ENCODE measurements at places on chromosomes 6 and 20. TPM values are rescaled to one million over a fixed set of nuclear protein-coding genes. Genes with fewer than 3 reads are reported as not detected.

The ZNF165 gene
- 6.0 TPM for total RNA-seq

The NINL gene
- total RNA-seq, result 1.0 TPM

The ELMO2 gene
- 45.6 TPM for total RNA-seq

The ORC3 gene
- 27.7 TPM for total RNA-seq

The SALL4 gene
- total RNA-seq, result not detected

The TREML4 gene
- total RNA-seq, result not detected

The NR2E1 gene
- total RNA-seq, result not detected

GRCh38 chr20:17882834-17883591, 85.6 kb downstream of the SNX5 start:
- DNase-seq, result no peak
- peaks cover 2% of the 10 kb centered on the region for H3K27me3 ChIP-seq
- H3K4me3 ChIP-seq, result no peak overlapping the region
- H3K36me3 ChIP-seq, result no peaks in the 10 kb centered on the region

DNA sequence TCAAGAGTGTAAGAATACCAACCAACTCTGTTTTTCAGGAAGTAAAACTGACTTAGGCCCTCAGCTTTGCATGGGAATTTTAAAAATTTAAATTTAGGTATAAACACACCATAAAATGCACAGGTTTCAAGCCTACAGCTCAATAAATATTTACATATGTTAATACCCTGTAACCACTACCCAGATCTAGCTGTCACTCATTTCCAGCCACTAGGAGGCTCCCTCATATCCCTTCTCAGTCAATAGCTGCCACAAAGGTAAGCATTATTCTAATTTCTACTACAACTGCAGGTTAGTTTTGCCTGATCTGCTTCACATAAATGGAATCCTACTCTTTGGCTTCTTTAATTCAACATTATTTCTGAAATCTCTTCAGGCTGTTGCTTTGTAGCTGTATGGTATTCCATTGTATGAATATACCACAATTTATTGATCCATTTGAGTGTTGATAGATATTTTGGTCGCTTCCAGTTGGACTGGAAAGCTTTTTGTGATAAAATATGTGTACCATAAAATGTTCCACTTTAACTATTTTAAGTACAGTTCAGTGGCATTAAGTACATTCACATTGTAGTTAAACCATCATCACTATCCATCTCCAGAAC, 32.5 kb upstream of the MEI4 start:
- no peaks in the 10 kb centered on the region for H3K4me1 ChIP-seq
- no peak for DNase-seq
- no peaks in the 10 kb centered on the region for H3K27me3 ChIP-seq
- H3K27ac ChIP-seq, result no peak overlapping the region
- H3K36me3 ChIP-seq, result no peaks in the 10 kb centered on the region

DNA sequence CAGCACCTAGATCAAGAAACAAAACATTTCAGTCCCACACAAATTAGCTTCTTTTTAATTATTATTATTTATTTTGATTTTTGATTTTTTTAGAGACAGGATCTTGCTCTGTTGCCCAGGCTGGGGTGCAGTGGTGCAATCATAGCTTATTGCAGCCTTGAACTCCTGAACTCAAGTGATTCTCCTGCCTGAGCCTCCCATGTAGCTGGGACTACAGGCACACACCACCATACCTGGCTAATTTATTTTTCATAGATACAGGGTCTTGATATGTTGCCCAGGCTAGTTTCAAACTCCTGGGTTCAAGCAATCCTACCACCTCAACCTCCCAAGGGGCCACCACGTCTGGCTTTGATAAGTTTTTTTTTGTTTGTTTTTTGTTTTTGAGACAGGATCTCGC, 24.6 kb downstream of the SNAI1 start:
- H3K27me3 ChIP-seq, result peaks cover 18% of the 10 kb centered on the region
- no peak for DNase-seq
- H3K4me3 ChIP-seq, result no peak overlapping the region

GRCh38 chr6:95578106-95578410, 723 bp downstream of the MANEA start:
- no peaks in the 10 kb centered on the region for H3K27me3 ChIP-seq
- peaks cover 33% of the 10 kb centered on the region for H3K4me1 ChIP-seq
- no peak for DNase-seq

GRCh38 chr20:1618954-1619540, 762 bp downstream of the SIRPB1 start:
- no peak overlapping the region for H3K27ac ChIP-seq
- no peak overlapping the region for H3K4me3 ChIP-seq
- DNase-seq, result no peak
- H3K27me3 ChIP-seq, result no peaks in the 10 kb centered on the region

DNA sequence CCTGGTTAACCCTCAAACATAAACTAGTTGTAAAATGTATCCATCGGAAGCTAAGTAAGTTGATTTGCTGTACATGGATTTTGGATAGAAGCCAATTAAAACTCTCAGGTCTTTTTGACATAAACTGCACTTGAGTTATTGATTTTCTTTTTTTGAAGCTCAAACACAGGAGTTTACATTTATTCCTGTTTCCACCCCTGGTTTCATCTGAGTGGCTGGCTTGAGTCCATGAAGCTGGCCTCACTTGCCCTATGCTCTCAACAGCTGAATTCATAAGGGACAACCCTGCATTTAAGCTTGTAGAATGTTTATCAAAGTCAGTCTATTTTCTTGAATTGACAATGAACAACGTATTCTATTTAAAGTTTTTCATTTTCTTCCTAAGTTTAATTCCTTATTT, 58.1 kb upstream of the PLEKHG1 start:
- no peaks in the 10 kb centered on the region for H3K4me1 ChIP-seq
- H3K36me3 ChIP-seq, result no peaks in the 10 kb centered on the region
- H3K27ac ChIP-seq, result no peak overlapping the region
- DNase-seq, result no peak

- no peaks in the 10 kb centered on the region for H3K27me3 ChIP-seq
- H3K4me1 ChIP-seq, result peaks cover 48% of the 10 kb centered on the region
- H3K27ac ChIP-seq, result no peak overlapping the region
- DNase-seq, result no peak
- H3K4me3 ChIP-seq, result no peak overlapping the region
Measured at GRCh38 chr20:16035576-16035975, 537.7 kb downstream of the KIF16B start.

- no peak overlapping the region for H3K4me3 ChIP-seq
- no peaks in the 10 kb centered on the region for H3K36me3 ChIP-seq
- peaks cover 38% of the 10 kb centered on the region for H3K4me1 ChIP-seq
- no peak overlapping the region for H3K27ac ChIP-seq
- no peaks in the 10 kb centered on the region for H3K27me3 ChIP-seq
Measured at GRCh38 chr6:36666826-36667591, 11.5 kb upstream of the CDKN1A start.
